ENCODE measurements at places on chromosomes 7 and 10.
A peak's percentile ranks its signal among the peaks of the same experiment; 100 is the strongest.

DNA sequence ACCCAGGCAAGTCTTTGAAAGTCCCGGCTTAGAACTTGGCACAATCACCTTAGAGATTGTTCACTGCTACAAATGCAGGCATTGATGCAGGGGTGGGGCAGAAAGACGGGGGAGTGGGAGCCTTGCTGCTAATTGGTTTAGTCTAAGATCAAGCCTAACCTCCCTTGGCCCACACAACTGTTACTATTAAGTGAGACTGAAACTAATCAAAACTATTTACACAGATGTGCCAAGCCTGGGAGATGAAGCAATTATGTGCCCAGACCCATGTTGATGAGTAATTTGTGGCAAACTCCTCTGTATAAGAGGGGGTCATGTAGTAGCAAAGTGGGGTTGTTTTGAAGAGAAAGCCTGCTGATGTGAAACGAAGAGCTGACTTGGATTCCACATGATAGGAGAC is 178.2 kb upstream of the ITGB1 start:
- no peak for DNase-seq

GRCh38 chr10:132746801-132747625 is 38.9 kb downstream of the NKX6-2 start:
- DNase-seq, result no peak

DNA sequence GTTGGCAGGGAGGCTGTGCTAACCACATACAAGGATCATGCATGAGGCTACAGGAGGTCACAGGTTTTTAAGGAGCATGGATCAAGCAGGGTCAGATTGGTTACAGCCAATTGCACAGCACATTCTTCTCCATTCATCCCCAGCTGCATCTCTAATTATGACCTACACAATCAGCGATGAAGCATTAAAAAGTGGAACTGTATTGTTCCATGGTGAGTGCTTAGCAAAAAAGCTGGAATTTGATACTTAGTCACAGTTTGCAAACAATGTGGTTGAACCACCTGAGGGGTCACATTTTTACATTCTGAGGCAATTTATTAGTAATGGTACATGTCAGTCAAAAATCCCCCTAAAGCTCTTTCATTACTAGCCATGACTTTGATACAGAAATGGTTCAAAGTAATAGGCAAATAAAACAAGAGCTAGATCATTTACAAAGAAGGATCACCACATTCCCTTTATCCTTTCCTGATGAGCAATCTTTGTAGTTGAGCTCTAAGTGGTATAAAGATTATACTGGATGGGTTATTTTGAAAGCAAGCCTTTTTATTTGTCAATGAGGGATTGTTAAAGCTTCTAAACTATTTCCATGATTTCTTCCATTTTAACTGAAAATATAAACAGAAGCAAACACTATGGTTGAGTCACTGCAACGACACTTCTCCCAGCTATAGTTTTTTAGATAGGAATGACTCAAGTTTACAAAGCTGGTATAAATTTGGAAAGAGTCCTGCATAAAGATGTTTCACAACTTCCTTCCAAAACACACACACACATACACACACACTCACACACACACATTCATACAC is 217.8 kb upstream of the SEMA3A start:
- DNase-seq, result no peak

DNA sequence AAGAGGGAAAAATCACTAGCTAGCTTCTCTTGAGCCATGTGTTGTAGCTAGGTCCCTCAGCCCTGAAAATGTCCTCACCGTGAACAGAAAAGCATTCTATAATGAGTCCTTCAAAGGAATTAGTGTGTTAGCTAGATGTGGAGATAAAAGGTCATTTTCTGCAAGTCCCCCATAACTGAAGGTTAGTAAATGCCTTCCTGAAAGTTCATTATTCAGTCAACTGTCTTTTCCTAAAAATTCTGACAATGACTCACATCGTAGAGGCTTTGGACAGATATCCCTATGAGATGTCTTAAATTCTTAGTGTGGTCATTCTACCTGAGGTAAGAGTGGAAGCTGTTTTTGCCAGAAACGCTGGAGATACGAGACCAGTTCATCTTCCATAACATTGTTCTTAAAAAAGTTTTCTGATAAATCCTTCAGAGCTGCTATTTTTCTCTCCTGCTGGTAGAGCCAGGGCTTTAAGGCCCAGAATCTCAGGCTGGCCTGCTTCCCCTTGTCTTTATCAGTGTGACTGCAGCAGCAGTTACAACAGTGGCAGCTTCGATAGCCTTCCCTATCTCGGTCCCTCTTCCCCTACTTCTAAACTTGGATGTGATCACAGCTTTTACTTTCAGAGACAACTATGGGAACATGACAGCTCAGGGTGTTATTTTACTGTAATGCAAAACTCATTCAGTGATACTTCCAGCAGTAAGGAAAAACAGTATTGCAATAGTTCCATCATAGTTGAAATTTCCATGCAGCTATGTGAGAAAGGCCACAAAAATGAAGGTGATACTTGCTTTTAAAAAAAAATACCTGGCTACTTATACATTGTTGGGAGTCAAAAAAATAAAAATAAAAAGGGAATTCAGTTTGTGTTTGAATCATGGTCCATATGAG is 37.3 kb upstream of the PRKAR2B start:
- DNase-seq, result no peak

- DNase-seq, result peak; percentile 100
Measured at GRCh38 chr10:124916585-124917427, 25.1 kb upstream of the ZRANB1 start.

DNA sequence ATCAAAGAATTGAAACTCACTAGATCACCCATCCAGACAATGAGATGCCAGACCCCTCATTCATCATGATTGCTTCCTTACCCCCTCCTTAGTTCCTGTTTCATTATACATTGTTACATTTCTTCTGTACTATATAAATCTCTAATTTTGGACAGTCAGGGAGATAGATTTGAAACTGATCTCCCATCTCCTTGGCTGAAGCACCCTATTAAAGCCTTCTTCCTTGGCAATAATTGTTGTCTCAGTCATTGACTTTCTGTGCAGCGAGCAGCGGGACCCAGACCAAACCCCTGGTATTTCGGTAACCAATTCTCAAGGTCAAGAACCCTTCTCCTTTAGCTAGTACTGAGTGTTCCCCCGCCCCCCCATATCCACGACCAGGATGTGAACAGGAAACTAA is 100.2 kb downstream of the ABLIM1 start:
- DNase-seq, result no peak

DNA sequence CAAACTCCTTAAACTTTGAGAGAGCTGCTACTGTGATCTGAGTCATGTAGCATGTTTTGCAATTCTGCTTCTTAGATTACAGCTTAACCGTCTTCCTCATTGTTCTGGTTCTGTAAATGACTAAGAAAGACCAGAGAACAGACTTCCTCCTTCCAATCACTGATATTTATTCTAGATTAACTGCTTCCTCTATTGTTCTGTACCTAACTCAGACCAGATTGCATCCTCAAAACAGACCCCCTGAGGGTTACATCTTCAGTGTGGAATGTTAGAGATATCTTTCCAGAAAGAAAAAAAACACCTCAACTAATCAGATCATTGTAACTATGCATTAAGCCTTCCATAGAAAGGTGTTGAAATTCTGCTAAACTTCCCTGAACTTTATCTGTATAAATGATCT is 5.7 kb upstream of the PIP start:
- no peak for DNase-seq

DNA sequence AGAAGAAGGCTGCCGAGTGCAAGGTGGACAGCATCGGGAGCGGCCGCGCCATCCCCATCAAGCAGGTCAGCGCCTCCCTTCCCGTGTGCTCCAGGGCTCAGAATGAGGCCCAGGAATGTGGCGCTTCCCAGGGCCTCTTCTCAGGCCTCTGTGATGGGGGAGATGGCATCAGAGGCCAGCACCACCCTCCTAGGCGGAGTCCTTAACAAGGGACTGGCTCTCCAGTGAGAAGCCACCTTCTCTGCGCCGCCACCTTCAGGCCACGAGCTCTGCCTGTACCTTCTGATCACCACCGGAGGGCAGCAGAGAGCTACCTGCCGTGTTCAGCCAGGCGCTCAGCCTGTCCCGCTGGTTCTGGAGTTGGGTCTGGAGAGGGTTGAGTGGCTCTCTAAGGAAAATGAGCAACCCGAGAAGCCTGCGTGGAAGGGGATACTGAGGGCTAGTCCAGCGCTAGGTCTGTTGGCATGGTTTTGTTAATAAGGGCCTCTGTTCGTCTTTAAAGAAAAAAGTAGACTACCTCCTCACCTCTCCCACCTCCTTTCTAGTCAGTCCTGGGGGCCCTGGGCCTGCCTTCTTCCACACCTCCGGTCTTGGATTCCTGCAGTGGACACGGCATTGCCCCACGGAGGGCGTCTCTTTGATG is 37.7 kb downstream of the AGAP3 start:
- DNase-seq, result peak; percentile 99

DNA sequence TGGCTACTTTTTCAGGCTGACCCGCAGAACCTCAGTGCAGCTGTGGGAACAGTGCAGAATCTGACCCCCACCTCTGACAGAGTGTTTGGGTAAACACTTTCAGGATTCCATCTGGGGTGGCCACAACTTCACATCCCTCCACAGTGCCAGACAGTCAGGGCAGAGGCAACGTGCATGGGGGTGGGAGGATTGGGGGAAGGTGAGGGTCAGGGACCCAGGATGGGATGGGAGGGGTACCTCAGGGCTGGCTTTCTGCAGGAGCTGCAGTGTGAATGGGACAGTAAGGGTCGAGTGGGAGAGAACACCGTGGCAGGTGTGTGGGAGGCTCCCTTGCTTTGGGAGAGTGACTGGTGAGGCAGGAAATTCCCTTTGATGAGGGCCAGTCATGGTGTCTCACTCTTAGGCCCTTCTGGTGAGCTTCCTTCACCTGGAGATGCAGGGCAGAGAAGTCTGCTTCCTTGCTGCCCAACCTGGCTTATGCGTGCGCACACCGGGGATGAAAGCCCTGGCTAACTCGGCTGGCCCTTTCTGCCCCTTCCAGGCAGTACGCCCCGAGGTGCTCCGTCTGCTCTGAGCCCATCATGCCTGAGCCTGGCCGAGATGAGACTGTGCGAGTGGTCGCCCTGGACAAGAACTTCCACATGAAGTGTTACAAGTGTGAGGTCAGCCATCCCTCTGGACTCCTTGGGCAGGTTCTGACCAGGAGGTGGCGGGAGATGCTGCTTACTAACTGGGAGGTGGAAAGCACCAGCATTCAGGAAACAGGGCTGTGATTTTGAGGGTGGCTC is 8.4 kb downstream of the ZYX start:
- no peak for DNase-seq

- no peak for DNase-seq
Measured at GRCh38 chr7:100413889-100414288, 14.6 kb downstream of the ZCWPW1 start.

- no peak for DNase-seq
Measured at GRCh38 chr10:95493862-95494261, 67.3 kb downstream of the SORBS1 start.

DNA sequence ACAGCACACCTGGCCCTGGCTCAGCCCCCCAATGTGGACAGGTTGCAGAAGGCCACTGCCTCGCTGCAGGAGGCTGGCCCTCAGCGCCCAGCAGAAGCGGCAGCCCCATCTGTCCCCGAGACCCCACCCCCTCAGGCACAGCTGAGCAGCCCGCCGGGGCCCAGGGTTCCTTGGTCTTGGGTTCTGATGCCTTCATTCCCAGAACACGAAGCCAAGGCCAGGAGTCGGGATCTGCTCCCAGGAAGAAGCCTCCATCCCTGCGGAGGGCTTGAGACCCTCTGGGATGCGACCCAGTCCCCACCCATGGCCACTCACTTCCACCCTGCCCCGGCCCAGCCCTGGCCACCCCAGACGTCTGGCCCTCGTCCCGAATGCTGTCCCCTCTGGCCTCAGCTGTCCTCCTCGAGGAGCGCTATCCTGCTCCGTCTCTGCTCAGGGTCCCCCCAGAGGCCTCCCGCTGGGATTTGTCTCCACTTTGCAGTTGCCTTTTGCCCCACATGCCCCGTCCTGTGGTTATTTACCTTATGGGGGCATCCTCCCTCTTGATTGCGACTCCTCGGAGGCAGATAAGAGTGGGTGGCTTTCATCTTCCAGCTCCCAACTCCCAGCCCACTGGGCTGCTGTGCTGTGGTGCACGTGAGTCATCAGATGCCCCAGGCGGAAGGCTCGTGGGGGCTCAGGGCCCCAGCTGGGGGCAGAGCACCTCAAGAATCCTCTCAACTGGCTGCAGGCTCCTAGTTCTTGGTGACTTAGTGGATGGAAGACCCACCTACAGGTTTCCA is 97.5 kb downstream of the MKI67 start:
- DNase-seq, result no peak

DNA sequence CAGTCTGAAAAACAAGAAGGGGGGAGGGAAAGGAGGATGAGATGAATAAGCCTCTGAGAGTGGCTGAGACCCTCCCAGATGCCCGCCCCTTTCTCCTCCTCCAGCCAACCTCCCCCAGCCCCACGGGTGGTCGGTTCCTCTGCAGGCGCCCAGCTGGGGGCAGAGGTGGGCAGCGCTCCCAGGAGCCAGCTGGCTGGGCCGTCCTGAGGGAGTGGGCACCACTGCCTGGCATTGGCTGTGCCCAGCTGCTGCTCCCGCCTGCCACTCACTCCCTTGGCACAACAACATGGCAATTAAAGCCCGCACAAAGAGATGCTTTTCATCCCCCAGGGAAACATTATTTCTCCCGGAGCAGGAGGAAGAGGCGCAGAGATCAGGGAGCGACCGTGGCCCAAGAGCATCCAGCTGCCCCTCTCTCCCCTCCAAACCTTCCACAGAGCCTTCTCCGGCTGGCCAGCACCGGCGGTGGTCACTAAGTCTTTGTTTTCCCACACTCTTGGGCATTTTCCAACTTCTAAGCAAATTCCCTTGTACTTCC is 107.2 kb downstream of the SPDYE5 start:
- no peak for DNase-seq

DNA sequence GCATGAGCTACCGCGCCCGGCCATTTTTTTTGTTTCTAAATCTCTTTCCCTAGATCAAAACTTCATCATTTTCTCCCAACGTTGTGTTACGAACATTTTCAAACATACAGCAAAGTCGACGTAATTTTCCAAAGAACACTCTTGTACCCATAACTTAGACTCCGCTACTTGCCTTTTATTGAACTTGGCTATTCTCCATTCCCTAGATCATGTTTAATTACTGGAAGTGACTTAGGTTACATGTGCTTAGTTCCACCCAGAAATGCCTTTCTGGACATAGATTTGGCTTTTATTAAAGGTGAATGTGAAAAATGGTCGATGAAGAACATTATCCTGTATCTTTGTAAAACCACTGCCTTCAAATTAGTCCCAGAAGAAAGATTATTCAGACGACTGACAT is 25.4 kb downstream of the DYNC2I1 start:
- no peak for DNase-seq

- DNase-seq, result no peak
Measured at GRCh38 chr10:132648851-132649528, 111.4 kb downstream of the INPP5A start.

DNA sequence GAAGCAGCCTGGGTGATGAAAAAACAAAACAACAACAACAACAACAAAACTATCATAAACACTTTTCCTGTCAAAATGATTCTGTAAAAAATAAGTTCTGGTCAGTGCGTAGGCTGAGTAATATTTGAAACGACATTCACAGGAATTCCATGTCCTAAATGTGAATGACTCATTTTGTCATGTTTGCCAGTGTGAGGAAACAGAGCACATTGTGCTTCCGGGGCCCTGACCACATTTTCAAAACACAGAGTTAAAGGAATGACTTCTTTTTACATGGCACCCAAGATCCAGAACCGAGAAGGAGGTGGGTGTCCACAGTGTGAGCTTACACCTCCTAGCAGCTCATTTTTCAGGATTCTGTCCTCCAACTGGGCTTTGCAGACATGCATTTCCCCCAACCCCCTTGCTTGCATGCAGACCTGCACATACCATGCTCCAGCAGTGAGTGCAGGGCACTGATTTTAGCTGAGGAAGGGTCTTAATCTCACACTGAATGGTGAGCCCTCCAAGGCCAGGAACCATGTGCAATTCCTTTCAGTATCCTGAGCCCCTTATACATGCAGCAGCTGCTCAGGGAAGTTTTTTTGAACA is 3.0 kb downstream of the CLRN3 start:
- DNase-seq, result no peak

Data from GM13977 (cell line).